Right ventricle myocardium inferior (tissue), 1 donor: ENCODE measurements at places on chromosomes 2 and 18. TPM values are rescaled to one million over a fixed set of nuclear protein-coding genes. Genes with fewer than 3 reads are reported as not detected.

DNA sequence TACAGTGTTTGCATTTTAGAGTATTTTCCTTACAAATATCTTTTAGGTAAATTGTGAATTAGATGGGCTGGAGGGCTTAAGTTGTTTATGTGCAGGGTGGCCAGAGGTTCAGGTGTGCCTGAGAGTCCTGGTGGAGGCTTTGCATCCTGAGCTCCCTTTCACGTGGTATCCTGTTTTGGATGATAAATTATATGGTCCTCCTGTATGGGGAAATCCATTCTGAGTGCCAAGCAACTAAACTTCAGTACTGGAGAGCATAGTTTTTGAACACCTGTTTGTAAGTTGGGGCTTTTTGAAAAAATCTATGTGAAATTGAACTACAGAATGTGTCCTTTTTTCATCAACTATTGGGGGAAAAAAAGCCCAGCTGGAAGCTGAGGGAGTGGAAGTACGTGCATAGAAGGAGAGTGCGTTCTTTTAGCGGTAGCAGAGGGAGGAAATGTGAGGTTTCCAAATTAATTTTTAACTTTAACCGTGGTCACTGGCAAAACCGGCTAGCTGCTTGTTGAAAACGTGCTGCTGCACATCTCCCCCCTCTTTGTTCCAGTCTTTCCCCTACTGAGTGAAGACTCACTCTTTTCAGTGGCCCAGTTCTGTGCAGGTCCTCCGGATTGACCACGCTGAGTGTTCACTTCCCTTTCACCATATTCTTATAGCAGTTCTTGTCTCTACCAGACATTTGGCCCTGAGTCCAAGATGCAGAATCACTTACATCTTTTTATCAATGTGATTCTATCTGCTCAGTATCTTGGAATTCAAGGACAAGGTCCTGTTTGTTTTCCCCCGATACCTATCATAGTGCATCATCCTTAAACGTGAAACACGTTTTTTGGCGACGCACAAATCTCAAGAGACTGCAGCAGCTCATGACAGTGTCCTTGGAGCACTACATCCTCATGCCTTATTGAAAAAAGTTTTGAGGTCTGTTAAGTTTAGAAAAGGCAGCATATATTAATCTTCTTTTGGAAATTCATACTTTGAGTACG is 15.3 kb downstream of the CNOT11 start:
- DNase-seq, result no peak

DNA sequence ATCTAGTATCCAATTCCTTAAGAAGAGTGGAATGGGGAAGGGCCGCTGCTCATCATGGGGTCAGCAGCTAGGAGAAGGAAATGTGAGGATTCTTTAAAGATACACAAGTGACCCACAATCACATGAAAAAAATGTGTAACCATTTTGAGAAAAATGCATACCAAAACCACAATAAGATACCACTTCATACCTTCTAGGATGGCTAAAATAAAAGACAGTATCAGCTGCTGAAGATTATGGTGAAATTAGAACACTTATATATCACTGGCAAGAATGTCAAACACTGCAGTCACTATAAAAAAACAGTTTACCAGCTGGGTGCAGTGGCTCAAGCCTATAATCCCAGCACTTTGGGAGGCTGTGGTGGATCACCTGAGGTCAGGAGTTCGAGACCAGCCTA is 67.9 kb downstream of the C2orf74 start:
- DNase-seq, result no peak

YPEL5 gene
- total RNA-seq, result 67.5 TPM

GRCh38 chr18:23540867-23541266 is 37.6 kb downstream of the RMC1 start:
- DNase-seq, result no peak

- no peak for DNase-seq
Observed at GRCh38 chr2:47964722-47965434, 58.6 kb upstream of the FBXO11 start.

DNA sequence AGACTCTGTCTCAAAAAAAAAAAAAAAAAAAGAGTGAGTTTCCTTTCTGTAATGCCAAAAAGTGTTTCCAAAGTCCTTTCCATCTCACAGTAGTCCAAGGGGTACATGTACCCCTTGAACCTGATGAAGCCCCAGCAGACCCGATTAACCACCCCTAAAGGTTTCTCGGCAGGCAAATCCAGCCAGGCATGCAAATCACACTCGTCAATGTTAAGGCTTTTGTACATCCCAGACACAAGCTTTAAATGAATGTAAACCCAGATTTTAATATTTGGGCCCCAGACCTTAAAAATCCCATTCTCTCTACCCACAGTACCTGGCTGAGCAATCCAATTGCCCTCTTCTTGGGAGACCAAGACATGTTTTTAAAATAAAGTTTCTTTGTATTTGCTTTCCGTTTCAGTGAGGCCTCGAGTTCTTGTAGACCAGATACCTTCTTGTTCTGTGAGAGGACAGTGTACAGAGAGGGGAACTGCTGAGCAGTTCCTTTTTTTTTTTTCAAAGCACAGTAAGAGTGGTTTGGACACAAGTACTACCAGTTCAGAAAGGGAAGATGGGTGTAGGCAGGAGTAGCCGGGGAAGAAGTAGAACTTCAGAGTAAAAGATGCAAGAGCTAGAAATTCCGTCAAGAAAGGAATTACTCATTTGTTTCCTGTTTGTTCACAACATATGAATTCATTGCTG is at the start of gene NLRC4:
Gene NLRC4 (minus strand): TSS at position 465 of the 684 bp plus-strand sequence. CDS start 8,111 bp downstream, outside the sequence.
- DNase-seq, result no peak

GRCh38 chr2:234425639-234426603 is 71.0 kb downstream of the ARL4C start:
- DNase-seq, result no peak

DNA sequence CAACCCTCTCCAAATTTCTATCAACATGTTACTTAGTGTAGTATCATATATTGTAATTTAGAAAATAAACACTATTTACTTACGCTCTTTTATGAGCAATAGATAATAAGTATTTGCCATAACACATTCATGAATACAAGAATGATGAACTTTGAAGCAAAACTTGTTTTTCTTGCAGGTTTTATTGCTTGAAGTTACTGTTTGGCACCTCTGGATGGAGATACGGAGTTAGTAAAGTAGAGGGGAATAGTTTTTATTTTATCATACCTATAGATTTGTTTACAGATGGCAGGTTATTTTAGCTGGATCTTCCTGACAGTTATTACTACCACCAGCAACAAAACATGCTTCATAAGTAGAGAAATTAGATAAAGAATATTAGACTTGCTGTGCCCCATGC is 274.2 kb upstream of the LRRTM4 start:
- DNase-seq, result no peak

DNA sequence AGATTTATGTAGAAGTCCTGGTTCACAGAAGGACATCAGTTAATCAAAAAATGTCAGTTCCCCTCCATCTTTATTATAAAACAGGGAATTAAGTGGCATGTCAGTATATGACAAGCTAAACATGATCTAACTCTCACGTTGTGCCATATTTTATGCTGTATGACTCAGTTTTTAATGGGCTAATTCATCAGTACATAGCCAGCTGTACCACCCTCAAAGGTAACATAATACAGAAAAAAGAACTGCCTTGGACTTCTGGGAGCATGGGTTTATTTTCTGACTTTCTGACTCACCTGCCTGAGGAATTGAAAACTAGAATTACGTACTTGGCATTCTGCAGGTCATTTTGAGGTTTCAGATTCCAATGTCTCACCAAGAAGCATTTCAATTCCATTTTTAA is 135.7 kb downstream of the CMPK2 start:
- no peak for DNase-seq

SCN7A gene
- 35.4 TPM for total RNA-seq

- DNase-seq, result no peak
Observed at GRCh38 chr2:84302513-84303412, 156.3 kb downstream of the SUCLG1 start.

DNA sequence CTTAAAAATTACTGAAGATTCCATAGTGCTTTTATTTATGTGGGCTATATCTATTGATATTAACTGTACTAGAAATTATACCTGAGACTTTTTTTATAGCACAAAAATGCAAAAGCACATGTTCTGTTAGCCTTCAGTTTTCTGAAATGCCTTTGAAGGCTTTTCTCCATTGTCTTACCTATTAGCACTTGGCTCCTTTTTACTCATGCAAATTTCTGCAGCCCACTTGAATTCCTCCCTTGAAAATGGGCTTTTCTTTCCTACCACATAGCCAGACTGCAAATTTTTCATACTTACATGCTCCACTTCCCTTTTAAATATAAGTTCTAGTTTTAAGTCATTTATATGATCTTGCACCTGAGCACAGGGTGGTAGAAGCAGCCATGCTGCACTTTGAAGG is 453.0 kb upstream of the TRIB2 start:
- DNase-seq, result no peak

- no peak for DNase-seq
Observed at GRCh38 chr2:168254158-168254935, 7.0 kb upstream of the STK39 start.

DNA sequence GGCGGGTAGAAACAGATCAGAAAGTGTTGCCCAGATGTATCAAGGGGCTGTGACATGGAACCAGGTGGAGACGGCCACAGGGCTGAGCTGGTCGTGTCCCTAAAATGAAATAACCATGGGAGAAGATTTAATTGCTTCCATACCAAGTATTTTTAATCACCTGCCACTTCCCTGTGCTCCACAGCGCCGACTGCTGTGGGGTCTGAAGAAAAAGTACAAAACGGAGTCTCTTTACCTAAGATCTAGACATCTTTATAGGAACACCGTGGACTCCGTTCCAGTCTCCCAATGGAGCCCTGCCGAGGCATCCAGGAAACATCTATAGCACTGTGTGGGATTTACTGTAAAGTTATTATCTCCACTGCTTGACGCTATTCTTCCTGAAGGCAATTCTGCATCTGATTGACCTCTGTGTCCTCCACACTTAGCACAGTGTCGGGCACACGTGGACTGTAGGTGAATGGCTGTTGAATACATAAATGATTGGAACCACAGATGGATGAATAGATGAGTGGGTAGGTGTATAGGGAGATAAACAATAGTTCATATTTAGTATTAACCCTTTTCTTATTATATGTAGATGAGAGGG is 21.6 kb upstream of the GYPC start:
- DNase-seq, result no peak

HES6 gene
- 4.3 TPM for total RNA-seq

DNA sequence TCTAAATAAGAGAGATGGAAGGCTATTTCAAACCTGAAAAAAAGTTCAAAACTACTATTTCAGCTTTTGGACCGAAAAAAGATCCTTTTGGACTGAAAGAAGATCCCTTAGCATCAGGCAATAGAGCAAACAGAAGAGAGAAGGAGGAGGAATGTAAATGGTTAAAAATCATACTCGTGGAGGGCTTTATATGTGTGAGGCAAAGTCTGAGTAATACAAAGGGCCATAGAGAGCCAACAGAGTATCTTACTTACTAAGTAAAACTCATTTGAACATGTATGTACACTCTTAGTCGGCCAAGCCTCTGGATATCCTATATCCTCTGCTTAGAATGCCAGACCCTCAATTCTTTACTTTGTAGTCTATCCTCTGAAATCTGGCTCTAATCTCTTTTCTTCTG is 55.7 kb downstream of the ITSN2 start:
- DNase-seq, result no peak

DNA sequence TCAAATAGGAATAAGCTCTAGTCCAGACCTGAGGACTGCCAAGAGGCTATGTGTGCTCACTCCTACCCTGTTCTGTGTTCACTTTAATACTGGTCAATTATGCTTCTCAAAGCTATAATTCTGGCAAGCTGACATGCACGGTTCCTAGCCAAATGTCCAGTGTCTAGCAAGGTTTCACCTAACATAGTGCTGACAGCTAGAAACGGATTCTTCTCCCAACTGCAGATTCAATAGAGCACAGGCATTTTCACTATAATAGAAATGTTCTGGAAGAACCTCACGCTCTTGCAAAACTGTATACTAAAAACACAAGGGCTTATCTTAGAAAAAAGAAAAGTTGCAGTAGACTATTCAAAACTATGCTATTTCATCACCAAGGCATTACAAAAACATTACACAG is 45.1 kb downstream of the HDAC4 start:
- DNase-seq, result no peak

DNA sequence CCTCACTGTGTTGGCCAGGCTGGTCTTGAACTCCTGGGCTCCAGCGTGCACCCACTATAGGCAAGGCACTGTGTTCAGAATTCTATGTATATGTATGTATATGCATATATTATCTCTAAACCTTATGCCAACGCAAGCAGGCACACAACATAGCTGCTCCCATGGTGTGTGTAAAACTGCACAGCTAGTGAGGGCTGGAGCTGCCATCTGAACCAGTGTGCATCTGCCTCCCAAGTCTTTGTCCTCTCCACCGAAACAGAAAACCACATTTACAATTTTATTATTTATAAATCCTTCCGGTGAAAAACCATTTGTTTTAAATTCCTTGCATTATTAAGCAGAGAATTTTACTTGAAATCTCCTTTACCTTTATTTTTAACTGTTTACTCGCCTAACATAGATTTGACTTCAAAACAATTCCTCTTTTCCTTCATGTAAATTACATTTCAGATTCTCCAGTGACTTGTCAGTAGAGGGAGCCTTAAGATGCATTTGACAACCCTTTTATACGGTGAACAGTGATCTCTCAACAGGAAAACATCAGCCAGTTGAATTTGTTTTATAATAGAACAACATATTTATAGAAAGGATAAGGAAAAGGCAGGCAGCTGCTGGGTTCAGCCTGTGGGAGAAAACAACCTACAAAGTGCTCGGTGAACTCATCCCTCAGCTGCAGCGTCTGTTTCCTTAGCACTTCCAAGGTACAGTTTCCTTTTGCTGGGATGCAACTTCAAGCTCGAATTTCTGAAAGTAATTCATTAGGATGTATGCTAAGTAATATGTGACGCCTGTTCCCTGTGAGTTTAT is 101.2 kb downstream of the MYT1L start:
- DNase-seq, result no peak

KIAA2012 gene
- total RNA-seq, result not detected

DNA sequence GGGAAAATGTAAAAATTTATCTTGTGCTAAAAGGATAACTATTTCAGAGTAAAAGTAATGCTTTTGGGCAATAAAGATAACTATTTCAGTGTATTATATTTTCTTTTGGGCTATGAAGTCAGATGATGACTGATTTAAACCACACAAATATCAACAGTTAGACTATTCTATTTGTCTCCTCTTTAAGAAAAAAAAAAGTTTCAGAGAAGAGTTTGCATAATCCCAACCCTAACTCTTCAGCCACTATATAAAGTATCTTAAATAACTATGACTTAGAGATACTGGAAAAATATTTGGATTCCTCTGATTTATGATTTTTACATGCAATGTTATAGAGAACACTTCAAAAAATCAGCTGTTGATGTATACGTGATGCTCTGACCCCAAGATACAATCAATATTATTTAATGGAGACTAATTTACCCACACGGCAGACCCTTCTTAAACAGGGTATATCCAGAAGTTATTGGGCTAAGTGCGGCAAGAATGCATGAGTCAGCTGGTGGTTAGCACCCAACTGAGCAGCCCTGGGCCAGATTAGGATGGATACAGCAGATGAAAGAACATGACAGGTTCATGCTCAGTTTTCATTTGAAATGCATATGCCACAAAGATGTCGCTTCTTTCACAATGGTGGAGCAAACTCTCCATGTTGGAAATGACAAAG is 279.0 kb downstream of the AFF3 start:
- DNase-seq, result no peak

CAPN14 gene
- total RNA-seq, result 0.35 TPM
